ENCODE measurements at places on chromosomes 1 and 21.

- no peak for DNase-seq
Measured at GRCh38 chr1:41661428-41662060, 177.1 kb upstream of the EDN2 start.

DNA sequence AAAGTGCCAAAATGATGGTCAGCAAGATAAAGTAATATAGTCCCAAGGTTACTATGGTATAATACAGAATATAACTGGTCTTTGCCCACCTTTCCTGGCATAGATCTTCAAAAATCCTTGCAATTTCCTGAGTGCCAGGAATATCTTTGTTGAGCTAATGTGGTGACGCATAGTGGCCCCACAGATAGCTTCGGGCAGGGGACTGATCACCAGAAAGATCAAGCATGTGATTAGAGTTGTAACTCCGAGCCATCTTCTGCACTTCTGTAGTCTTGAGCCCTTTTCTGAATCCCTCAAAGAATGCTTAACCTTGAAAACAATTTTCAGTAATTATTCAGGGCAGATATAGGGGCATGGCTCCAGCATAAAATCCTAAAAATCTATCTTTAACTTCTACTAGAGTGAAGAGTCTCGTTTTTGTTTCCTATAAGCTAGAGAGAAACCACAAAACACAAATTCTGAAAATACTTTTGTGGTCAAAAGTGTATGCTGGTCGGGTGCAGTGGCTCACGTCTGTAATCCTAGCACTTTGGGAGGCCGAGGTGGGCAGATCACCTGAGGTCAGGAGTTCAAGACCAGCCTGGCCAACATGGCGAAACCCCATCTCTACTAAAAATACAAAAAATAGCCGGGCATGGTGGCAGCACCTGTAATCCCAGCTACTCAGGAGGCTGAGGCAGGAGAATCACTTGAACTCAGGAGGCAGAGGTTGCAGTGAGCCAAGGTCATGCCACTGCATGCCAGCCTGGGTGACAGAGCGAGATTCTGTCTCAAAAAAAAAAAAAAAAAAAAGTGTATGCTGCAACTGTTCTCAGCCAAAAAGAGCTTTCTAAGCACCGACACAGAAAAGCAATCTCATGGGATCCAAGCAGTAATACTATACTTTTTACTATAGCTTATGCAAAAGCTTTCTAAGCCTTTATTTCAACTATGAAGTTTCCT, 62.8 kb downstream of the NVL start:
- no peak for DNase-seq

- DNase-seq: no peak
Measured at GRCh38 chr1:225537554-225538251, 109.9 kb upstream of the LBR start.

GRCh38 chr1:38191461-38191860, 144.9 kb upstream of the POU3F1 start:
- DNase-seq: no peak

DNA sequence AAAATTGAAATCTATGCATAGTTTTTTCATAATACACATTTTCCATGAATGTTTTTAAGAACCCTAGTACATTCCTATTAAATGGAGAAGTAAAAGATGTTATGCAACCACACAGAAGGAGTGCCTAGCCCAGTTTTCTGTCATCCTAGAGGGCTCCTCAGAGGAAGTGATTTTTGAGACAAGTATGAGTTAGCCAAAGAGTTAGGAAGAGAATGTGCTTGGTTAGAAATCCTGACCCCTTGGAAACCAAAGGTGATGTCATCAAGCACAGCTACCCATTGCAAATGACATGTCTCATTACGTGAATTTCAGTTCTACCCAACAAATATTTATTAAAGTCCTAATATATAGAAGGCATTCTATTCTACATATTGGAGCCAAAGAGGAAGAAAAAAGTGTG, 88.9 kb upstream of the TNFSF4 start:
- DNase-seq: no peak

- DNase-seq: no peak
Measured at GRCh38 chr1:246679794-246680177, 44.4 kb upstream of the SCCPDH start.

DNA sequence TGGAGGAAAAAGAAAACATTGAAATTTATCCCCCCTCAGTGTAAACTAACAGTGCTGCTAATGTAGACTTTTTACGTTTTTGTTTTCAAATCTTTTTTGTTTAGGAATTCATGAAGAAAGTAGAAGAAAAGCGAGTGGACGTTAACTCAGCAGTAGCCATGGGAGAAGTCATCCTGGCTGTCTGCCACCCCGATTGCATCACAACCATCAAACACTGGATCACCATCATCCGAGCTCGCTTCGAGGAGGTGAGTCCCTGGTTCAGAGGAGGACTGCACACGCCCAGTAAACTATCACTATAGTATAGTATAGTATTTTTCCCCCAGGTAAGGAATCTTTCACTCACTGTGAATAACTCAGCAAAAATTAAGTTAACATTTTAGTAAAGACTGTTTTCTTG, 37.8 kb upstream of the BMP8A start:
- DNase-seq: no peak

GRCh38 chr1:150761801-150762200, 3.8 kb downstream of the CTSS start:
- no peak for DNase-seq
